Activated naive CD4-positive, alpha-beta T cell treated with anti-CD3 and anti-CD28 coated beads, Interleukin-2, amount 50 U/mL, for 72 hours (primary cell): ENCODE measurements at places on chromosomes 1 and 21. TPM values are rescaled to one million over a fixed set of nuclear protein-coding genes. Genes with fewer than 3 reads are reported as not detected.

- no peak for DNase-seq
Measured at GRCh38 chr1:221284028-221284427, 404.8 kb downstream of the HLX start.

DNA sequence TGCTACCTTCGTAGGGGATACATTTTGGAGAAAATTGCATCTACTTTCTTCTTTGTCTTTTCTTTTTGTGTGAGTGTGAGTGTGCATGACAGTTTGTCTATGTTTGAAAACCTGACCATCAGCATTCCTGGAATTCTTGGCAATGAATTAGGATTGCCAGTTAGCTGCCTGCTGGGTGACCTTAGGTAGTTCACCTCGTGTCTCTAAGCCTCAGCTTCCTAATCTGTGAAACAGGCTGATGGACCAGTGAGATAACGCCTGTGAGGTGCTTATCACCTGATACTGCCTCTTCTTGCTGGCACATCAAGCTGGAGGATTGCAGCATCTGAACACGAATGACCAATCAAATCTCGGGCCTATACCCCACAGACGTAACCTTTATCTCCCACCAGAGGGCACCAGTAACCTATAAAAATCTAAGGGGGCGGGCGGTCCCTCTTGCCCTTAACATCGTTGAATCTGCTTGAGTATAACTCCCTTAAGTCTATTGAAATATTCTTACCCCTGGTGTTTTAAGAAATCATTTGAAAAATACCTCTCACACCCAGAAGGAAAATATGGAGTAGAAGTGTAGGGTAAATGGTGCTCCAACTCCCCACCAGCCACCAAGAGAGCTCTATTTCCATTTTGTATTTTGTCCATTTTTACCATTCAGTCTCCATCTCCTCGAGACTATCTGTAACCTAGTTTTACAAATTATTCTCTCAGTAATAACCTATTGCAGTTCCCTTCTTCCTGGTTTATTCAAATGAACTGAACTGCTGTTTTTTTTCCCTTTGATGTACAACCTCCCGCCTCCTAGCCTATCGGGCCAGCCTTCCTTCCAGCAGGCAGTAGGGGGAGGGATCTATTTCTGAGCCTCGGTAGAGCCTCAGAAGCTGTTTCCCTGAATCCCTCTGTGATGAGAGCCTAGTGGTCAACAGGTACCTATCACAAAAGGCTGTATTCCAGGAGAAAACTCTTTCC lies 49.7 kb downstream of the MDM4 start:
- no peak for DNase-seq

PLA2G2F gene
- not detected for total RNA-seq

DNA sequence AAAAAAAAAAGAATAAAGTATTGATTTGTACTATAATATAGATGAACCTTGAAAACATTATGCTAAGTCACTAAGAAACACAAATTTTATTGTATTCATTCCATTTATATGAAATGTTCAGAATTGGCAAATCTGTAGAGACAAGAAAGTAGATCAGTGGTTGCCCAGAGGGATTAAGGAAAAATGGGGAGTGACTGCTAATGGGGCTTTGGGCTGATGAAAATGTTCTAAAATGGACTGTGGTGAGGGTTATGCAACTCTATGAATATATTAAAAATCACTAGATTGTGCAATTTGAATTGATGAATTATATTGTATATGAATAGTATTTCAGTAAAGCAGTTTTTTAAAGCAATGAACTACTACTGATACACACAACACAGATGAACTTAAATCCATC lies 10.0 kb downstream of the GDAP2 start:
- no peak for DNase-seq

- DNase-seq = no peak
Measured at GRCh38 chr1:22518379-22518778, 44.9 kb upstream of the EPHA8 start.

DNA sequence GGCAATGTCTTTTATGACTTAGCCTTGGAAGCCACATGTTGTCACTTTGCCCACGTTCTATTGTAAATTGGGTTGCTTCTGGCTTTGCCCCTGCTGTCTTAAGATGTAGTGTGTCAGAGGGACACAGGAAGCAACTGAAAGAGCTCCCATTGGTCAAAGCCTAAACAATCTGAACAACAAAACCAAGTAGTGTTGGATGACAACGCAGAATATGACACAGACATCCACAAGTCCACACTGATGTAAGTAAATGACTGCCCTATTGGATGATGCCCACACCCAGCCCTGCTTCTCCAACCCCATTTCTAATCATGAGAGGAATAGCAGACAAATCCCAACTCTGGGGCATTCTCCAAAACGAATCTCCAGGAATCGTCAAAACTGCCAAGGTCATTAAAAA lies 50.7 kb downstream of the ELF3 start:
- no peak for DNase-seq

- no peak for DNase-seq
Measured at GRCh38 chr21:46035809-46036695, 54.5 kb downstream of the COL6A1 start.

DNA sequence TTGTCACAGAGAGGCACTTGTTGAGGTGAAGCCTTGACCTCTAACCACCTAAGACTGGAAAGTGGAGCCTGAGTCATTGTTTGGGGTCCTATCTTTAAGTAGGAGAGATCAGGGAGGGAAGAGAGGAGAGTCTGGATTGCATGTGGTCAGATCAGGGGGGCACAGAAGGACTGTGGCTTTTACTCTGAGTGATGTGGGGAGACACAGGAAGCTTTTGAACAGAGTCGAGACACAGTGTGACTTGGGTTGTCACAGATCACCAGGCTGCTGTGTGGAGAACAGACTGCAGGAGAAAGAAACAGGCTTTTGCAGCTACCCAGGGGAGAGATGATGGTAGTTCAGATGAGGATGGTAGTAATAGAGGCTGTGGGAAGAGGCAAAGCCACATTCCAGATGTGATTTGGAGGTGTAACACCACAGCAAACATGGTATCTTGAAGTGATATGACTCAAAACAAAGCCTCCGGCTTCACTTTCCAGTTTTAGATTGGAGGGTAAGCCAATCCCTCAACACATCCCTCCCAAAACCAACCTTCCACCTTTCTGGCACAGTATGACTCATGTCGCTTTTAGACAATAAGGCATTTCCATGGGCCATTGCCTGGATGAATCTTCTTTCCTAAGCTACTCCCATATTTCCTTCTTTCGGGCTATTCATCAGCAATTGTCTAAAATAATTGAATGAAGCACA lies 125.8 kb upstream of the SLC44A3 start:
- DNase-seq = no peak

GRCh38 chr1:44523593-44524591 lies 118.8 kb downstream of the RNF220 start:
- DNase-seq = no peak

- DNase-seq = no peak
Measured at GRCh38 chr21:37737996-37738395, 178.3 kb downstream of the KCNJ6 start.

GRCh38 chr1:89298461-89298860 lies 25.8 kb upstream of the GBP5 start:
- DNase-seq = no peak

OR10J1 gene
- total RNA-seq = not detected

TBX19 gene
- 2.9 TPM for total RNA-seq

FCRL2 gene
- total RNA-seq = not detected

GRCh38 chr1:32684167-32684811 lies 18.3 kb downstream of the SYNC start:
- DNase-seq = no peak

SYCP1 gene
- total RNA-seq = not detected

DNA sequence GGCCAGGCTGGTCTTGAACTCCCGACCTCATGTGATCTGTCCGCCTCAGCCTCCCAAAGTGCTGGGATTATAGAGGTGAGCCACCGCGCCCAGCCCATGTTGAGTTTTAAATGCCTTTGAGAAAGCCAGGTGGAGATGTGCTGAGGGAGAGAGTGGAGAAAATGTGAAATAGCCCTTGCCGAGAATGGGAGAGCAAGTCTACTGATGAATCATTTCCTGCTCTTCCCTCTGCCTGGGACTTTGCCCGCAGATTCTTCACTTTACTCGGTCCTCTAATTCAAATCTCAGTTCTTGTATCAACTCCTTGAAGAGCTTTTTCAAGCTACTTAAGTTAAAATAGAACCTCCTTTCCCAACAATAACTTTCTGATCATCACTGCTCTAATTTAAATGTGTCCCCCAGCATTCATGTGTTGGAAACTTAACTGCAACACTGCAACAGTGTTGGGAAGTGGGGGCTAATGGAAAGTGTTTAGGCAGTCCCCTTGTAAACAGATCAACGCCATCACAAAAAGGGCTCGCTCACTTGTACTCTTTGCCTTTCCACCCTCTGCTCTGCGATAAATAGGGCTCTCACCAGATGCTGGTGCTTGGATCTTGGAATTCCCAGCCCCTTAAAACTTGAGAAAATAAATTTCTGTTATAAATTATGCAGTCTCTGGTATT lies 27.8 kb downstream of the OSBPL9 start:
- DNase-seq = no peak

DNA sequence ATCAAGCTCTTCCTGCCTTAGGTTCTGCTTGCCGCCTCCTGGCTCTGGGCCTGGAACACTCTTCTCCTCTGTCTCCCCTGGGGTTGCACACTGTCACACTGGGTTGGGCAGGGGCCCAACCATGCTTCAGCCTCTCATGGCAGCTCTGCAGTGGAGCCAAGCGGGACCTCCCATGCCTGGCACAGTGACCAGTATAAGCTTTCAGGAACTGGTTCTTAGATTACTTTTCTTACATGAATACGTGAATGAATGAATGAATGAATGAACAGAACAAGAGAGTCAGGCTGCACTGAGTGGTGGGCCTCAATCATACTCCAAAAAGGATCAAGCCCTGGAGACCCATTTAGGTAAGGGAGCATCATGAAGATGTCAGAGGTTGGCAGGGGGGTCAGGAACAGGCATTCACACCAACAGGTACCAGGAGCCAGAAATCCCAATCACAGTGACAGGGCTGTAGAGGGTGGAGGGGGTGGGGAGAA lies 30.8 kb upstream of the TMEM125 start:
- DNase-seq = no peak

ALPL gene
- not detected for total RNA-seq

GRCh38 chr1:107247679-107248078 lies 106.8 kb downstream of the NTNG1 start:
- DNase-seq = no peak

- DNase-seq = no peak
Measured at GRCh38 chr1:5885471-5886139, 106.6 kb downstream of the NPHP4 start.

GRCh38 chr21:33261635-33262034 lies 4.5 kb upstream of the IL10RB start:
- no peak for DNase-seq

DNA sequence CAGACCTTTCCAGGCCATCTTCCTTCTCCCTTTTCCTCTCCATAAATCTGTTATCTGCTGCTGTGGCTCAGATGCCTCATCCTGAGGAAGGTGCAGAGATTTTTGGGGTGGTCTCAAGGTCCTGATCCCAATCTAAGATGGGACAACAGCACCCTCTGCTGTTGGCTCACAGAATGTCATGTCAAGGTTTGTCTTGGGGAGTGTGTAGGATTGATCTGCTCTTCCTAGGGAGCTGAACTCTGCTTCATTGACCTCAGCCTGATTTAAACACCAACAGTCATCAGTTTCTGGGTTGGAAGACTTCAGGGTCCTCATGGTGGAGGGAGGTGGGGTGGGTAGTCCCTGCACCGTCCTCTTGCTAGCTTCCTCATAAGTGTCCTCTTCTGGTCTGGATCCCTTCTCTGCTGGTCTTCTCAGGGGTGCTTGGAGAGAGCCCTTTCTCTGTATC lies 62.8 kb upstream of the LAX1 start:
- DNase-seq = peak; percentile 68

NUAK2 gene
- 5.9 TPM for total RNA-seq

OR2L8 gene
- not detected for total RNA-seq

RNU1-2 gene
- 1,082 TPM for total RNA-seq

GRCh38 chr1:100713626-100714025 lies 5.9 kb upstream of the VCAM1 start:
- DNase-seq = no peak

BMP8B gene
- total RNA-seq = 0.11 TPM

DNA sequence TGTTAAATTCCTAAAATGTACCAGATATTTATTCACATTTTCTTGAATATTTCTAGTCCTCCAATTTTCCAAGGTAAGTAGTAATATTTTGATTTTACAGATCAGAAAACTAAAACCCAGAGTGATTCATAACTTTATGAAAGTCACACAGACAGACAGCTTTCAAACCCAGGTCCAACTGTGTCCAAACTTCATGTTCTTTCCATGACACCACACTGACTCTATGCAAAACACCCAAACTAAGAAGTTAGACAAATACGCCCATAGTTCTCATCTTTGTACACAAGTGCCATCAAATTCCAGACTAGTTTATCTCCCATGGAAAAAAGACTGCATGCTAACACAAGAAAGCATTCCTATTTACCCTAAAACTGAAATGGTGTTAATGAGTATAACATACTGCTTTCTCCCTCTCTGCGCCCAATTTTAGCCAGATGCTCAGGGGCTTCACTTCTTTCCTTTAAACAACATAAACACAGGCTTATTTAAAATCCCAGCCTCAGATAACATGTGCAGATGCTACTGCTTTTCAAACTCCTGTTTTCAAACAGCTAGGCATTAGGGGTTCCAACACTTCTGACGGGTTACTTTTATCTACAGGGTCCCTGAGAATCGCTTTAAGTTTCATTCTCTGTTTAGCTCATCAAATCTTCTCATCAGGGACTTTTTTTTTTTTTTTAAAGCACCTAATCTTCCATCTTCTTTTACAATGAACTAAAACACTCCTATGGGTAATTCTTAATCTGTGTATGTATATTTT lies 44.6 kb downstream of the WASF2 start:
- no peak for DNase-seq

DNA sequence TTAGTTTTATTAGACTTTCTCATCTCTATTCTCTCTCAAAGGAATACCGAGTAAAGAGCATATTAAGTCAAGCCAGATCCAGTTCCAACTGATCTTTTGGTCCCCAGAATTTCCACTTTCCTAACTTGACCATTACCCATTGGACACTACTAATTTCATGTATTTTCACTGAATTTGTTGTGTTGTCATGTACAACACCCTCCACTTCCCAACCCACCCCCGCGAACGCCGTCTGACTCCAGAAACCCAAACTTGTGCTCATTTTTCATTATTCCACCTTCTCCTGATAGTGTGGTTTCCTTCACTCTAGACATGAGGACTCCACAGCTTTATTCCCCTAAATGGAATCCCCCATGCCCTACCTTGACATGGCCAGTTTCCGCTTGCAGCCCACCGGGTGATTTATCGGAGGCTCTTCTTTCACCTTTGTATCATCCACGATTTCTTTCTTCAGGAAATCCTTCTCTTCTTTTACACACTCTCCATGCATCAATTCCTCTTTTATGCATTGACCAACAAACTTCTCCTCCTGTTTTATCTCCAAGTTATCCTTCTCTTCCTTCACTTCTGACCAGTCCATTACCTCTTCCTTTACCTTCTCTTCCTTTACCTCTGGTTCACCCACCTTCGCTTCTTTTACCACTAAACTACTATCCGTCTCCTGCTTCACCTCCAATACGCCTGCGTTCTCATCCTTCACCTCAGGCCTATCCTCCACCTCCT lies 805 bp downstream of the ZNHIT6 start:
- no peak for DNase-seq

DNA sequence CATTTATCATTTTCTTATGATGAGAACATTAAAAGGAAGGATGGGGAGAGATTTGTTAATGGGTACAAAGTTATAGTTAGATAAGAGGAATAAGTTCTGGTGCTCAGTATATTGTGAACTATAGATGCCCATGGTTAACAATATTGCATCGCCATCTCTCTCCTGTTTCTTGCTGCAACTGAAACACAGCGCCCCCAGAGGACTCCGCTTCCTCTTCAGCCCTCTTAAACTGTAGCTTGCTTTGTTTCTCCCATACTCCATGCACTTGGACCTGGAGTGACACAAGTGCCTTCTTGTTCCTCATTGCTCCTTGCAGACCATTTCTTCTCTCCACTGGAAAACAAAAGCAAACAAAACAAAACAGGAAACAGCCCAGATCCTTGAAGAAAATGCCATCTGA lies 70.1 kb upstream of the NTPCR start:
- no peak for DNase-seq
